IMR-90 (cell line): ENCODE measurements at places on chromosomes 2 and 18. TPM values are rescaled to one million over a fixed set of nuclear protein-coding genes. Genes with fewer than 3 reads are reported as not detected.

SIX3 gene
- total RNA-seq: not detected in 2 replicates

MAP4K3 gene
- 32.6 and 48.3 TPM in 2 replicates for total RNA-seq

TMEM169 gene
- 0.54 and 0.83 TPM in 2 replicates for total RNA-seq

RNU2-63P gene
- total RNA-seq: under 0.01 and 174 TPM in 2 replicates

OTOS gene
- not detected in 2 replicates for total RNA-seq

SATB2 gene
- 8.4 and 9.2 TPM in 2 replicates for total RNA-seq

RGPD3 gene
- 0.18 and 0.56 TPM in 2 replicates for total RNA-seq

YES1 gene
- 62.0 and 96.9 TPM in 2 replicates for total RNA-seq

ASIC4 gene
- not detected in 2 replicates for total RNA-seq

TRABD2A gene
- 19.7 and 20.3 TPM in 2 replicates for total RNA-seq

CACNB4 gene
- total RNA-seq: 0.28 and 0.36 TPM in 2 replicates

CXCR1 gene
- not detected in 2 replicates for total RNA-seq

GKN1 gene
- not detected in 2 replicates for total RNA-seq

C1QL2 gene
- total RNA-seq: not detected in 2 replicates

GATA6 gene
- total RNA-seq: 2.5 and 3.3 TPM in 2 replicates

DNAH6 gene
- under 0.01 TPM in 2 replicates for total RNA-seq

TMEM247 gene
- total RNA-seq: not detected in 2 replicates

TUBA4B gene
- not detected in 2 replicates for total RNA-seq

PKP4 gene
- total RNA-seq: 37.5 and 37.8 TPM in 2 replicates

CREG2 gene
- not detected in 2 replicates for total RNA-seq

GALR1 gene
- total RNA-seq: not detected in 2 replicates

BOLL gene
- total RNA-seq: not detected in 2 replicates

HOXD13 gene
- total RNA-seq: not detected in 2 replicates

GPR45 gene
- total RNA-seq: not detected in 2 replicates

CABLES1 gene
- total RNA-seq: 4.7 and 5.7 TPM in 2 replicates

ACMSD gene
- total RNA-seq: not detected in 2 replicates

OTX1 gene
- not detected in 2 replicates for total RNA-seq

C2orf15 gene
- total RNA-seq: under 0.01 TPM in 1 of 2 replicates, not detected in the other

REEP1 gene
- under 0.01 TPM in 2 replicates for total RNA-seq

DSG4 gene
- total RNA-seq: not detected in 2 replicates

PCARE gene
- total RNA-seq: not detected in 2 replicates

EGR4 gene
- not detected in 2 replicates for total RNA-seq

STK17B gene
- total RNA-seq: 48.9 and 50.3 TPM in 2 replicates

ERFE gene
- 0.56 and 1.3 TPM in 2 replicates for total RNA-seq

CLEC4F gene
- not detected in 2 replicates for total RNA-seq

GNAL gene
- total RNA-seq: 0.28 and 0.36 TPM in 2 replicates

HOXD9 gene
- not detected in 2 replicates for total RNA-seq

TEKT4 gene
- total RNA-seq: not detected in 2 replicates

CCDC74A gene
- 3.1 and 3.8 TPM in 2 replicates for total RNA-seq

SCYGR4 gene
- total RNA-seq: not detected in 2 replicates

EVX2 gene
- not detected in 2 replicates for total RNA-seq

SNED1 gene
- total RNA-seq: 1.1 and 1.4 TPM in 2 replicates

SLC4A3 gene
- total RNA-seq: 0.90 and 1.1 TPM in 2 replicates

TMEM198 gene
- under 0.01 and 0.18 TPM in 2 replicates for total RNA-seq

ALLC gene
- not detected in 2 replicates for total RNA-seq

IL18RAP gene
- not detected in 2 replicates for total RNA-seq

LIMS1 gene
- total RNA-seq: 125 and 131 TPM in 2 replicates

EFEMP1 gene
- 164 and 214 TPM in 2 replicates for total RNA-seq

RNF152 gene
- total RNA-seq: 18.5 and 18.9 TPM in 2 replicates

ASXL3 gene
- total RNA-seq: under 0.01 and 0.54 TPM in 2 replicates

PLCD4 gene
- 1.4 and 2.0 TPM in 2 replicates for total RNA-seq

PEX13 gene
- 33.3 and 34.8 TPM in 2 replicates for total RNA-seq

SUCLG1 gene
- total RNA-seq: 50.5 and 57.2 TPM in 2 replicates

SLC25A12 gene
- 17.6 and 23.6 TPM in 2 replicates for total RNA-seq
